ENCODE measurements at places on chromosomes 12 and 14.

- DNase-seq = no peak
Observed at GRCh38 chr12:29102741-29103140, 46.3 kb upstream of the FAR2 start.

DNA sequence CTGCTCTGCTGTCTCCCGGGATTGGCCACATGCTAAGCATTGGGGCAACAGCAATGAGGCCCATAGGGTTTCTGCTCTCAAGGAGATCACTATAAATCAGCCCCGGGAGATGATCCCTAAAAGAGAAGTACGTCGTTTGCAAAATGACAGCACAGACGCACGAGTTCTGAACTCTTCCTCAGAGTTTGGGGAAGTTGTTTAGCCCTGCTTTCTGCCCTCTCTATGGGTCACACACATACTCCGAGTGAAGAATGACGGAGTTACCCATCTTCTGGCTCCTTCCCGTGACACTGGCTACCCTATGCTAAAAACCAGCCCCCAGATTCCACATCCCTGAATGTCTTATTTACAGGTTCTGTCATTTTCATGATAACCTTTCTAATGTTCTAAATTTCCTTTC is 258.0 kb upstream of the PLEKHG7 start:
- no peak for DNase-seq

GRCh38 chr12:15035185-15035584 is 62.3 kb downstream of the PDE6H start:
- no peak for DNase-seq

GRCh38 chr12:127035011-127035879 is 1231.7 kb upstream of the TMEM132C start:
- DNase-seq = no peak

DNA sequence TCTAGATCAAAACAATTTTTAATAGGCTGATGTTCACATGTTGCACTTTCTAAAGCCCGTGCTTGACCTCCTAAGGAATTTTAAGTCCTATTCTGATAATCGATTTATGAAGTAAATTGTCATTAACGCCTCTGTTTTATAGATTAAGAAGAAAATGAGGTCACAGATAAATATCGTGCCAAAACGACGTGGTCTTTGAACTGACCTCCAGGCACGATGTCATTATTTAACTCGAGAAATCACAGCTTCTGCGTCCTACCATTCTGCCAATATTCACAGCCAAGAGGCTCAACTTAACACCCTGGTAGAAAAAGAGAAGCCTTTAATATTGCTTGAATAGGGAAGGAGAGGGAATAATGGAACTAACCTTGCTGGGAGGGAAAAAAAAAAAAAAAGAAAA is 888 bp upstream of the EEA1 start:
- no peak for DNase-seq
